Smooth muscle cell of bladder (primary cell): ENCODE measurements at places on chromosomes 12 and 14. TPM values are rescaled to one million over a fixed set of nuclear protein-coding genes. Genes with fewer than 3 reads are reported as not detected.

Gene CIROP
- under 0.01 and 0.18 TPM in 2 replicates for total RNA-seq

Gene ITGB7
- total RNA-seq, result 0.14 and 0.37 TPM in 2 replicates

Gene A2M
- total RNA-seq, result 10.8 and 12.1 TPM in 2 replicates

Gene MLF2
- total RNA-seq, result 106 and 115 TPM in 2 replicates

Gene MYL2
- total RNA-seq, result not detected in 2 replicates

Gene LRRC43
- 1.00 and 2.6 TPM in 2 replicates for total RNA-seq

Gene P3H3
- 78.9 and 105 TPM in 2 replicates for total RNA-seq

Gene C12orf50
- total RNA-seq, result under 0.01 TPM in 1 of 2 replicates, not detected in the other

Gene MRPL51
- total RNA-seq, result 143 and 163 TPM in 2 replicates

Gene BTBD7
- 18.1 and 24.9 TPM in 2 replicates for total RNA-seq

Gene ALDH1L2
- total RNA-seq, result 44.7 and 44.8 TPM in 2 replicates
